CD4-positive, alpha-beta T cell treated with Interleukin-4 for 4 hours (primary cell): ENCODE measurements at places on chromosomes 3 and 15.

DNA sequence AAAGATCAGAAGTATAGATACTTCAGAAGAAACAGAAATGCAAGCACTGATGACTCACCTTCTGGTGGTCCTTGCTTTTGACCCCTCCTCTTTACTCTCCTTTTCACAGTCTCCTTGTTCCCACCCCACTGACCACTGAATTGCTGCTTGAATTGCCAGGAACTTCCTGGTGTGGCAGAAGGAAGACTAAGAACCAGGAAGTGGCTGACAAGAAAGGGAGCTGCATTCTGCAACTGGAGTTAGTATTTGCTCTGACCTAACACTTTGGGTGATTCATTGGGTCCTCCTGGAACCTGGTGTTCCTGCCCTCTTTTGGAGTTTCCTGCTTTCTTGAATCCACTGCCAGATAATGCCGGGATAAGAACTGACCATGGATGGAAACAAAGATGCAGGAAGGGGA is 23.0 kb downstream of the KY start:
- DNase-seq = no peak

DNA sequence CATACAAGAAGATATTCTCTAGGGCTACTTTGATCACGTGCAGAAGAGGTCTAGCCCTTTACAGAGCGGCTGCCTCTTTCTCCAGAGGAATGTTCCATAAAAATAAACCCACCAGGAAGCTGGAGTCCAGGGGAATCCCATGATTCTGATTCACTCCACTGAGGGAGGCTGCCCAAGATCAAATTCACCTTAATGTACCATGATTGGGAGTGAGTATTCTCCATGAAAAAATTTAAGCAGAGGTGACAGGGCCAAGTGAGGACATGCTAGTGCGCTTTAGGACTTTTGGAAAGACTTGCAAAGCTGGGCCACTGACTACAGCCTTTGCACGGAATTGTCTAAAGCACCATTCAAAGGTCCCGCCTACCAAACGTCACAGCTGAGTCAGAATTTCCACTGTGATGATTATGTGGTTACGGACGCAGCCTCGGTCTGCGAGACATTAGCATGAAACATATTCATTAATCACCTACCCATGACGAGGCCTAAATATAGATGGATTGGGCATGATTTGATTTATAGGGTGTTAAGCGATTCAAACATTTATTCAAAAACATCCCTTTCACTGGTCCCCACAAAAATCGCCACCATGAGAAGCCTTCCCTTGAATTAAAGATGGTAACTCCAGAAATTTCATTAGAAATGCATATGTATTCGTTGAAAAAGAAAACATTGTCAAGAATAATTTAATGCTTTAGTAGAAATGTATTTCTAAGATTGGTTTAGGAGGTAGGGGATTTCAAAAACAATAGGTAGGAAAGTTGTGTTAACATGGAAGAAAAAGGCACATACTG is 152.6 kb downstream of the GREM1 start:
- DNase-seq = no peak

- DNase-seq = peak; percentile 17
These were observed 5.1 kb downstream of the PROK2 start for GRCh38 chr3:71779674-71780377.

GRCh38 chr3:55505776-55506175 is 18.7 kb upstream of the WNT5A start:
- DNase-seq = no peak

DNA sequence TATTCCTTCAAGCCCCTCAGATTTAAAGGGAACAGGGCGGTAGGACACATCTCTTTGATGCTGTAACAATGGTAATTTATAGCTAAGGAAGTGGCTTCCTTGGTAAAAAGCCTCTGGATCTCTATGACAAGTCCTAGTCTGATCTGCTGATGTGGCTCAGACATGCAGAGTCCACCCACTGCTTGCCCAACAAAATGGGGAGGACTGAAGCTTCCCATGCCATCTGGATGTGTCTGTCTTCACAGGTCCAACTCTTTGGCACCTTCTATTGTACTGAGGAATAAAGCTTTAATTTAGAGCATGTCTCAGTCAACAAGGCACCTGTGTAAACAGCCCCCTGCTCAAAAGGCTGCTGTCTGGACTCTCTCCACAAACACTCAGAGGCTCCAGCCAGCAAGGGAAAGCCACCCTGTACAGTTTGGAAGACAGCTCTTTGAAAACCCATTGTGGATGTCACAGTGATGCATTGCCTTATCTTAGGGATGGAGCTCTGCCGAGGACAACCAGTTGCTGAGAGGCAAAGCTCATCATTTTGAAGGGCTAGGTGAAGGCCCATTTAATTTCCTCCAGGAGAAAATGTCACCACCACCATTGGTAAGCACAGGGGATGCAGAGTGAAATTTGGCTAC is 348.6 kb upstream of the GRM7 start:
- no peak for DNase-seq

- DNase-seq = no peak
These were observed 23.7 kb downstream of the CEP19 start for GRCh38 chr3:196688349-196688748.

- no peak for DNase-seq
These were observed 520.4 kb upstream of the ALCAM start for GRCh38 chr3:104846270-104846669.

GRCh38 chr3:157531771-157532170 is 28.6 kb upstream of the VEPH1 start:
- no peak for DNase-seq

DNA sequence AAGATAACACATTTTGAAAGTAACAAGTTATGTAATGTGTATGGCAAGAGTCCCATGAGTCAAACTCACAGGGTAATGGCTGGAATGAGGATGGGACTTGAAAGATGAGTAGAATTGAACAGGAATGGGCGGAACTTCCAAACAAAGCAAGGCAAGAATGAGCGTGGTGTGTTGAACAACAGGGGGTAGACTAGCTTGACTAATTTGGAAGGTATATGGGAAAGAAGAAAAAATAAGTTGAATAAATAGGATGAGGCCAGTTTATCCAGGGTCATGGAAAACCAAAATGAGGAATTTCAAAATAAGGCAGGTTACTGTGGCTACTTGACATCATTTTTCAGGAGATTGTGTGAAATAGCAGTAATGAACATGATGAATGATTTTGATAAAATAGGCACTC is 2.5 kb upstream of the DPH6 start:
- no peak for DNase-seq

- DNase-seq = no peak
These were observed 48.2 kb downstream of the RASGRF1 start for GRCh38 chr15:79042213-79042928.

GRCh38 chr15:57221134-57221533 is 155.2 kb upstream of the CGNL1 start:
- DNase-seq = no peak

DNA sequence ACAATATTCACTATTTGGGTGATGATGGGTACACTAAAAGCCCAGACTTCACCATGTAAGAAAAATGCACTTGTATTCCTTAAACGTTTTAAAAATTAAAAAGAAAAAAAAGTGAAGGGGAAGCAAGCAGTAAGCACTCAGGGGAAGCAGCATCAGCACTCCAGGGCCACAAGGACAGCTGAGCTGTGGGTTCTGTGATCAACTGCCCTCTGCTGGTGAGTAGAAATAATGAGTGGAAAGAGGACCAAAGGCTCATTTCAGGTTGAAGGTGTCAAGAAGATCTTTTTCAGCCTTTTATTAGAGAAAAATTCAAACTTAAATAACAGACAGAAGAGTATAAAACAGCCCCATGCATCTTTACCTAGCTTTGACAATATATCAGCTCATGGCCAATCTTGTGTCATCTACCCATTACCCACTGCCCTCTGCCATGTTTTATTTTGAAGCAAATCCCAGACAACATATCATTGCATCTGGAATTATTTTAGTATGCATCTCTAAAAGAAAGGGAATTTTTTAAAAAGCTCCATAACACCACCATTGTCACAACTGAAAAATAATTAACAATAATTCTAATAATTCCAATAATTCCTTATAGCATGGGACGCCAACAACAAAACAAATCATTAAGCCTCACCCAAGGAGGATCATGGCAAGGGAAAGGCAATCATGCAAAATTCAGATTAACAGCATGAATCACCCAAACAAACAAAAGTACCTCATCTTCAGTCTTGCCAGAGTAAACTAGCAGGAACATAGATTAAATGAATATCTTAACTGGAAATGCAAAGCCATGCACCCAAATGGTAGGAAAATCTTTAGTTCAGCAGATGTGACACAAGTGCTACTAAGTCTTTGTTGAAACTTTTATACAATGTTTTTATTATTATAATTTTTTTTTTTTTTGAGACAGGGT is 42.5 kb downstream of the TAMM41 start:
- peak; percentile 60 for DNase-seq

DNA sequence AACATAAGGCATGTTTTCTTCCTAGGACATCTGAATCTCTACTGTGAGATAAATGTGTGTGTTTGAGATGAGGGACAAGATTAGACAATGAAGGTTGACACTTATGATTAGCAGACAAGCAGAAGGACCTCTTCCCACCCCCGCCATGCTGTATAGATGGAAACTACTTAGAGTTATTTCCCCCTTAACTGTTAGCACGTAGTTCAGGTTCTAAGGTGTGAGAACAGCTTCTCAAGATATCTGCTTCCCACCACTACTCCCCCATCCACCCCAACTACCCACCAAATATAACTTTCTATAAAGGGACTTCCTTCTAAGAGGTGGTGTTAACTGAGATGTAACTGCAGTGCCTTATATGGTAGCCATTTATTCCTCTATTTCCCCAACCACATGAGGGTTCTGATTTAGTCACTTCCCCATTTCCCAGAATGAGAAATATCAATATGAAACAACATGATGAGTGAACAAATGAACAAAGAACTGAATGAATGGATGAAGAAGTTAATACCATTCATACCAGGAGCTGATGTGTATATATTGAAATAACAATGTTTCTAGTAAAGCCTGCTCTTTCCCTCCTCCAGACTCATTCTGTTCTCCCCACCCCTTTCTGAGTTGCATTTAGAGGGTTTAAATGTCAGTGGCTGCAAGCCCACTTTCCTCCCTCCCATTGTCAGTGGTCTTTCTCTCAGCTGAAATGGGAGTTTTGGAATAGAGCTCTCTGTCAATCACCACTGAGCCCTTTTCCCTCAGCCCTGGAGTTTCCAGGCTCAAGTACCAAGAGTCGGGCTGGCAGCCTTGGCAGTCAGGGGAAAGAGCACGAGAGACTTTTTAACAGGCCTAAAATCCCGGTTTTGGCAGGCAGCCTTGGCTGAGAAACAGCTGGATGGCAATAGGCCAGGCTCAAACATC is 7.7 kb upstream of the RFTN1 start:
- no peak for DNase-seq

GRCh38 chr3:152961323-152961722 is 126.4 kb downstream of the P2RY1 start:
- no peak for DNase-seq

DNA sequence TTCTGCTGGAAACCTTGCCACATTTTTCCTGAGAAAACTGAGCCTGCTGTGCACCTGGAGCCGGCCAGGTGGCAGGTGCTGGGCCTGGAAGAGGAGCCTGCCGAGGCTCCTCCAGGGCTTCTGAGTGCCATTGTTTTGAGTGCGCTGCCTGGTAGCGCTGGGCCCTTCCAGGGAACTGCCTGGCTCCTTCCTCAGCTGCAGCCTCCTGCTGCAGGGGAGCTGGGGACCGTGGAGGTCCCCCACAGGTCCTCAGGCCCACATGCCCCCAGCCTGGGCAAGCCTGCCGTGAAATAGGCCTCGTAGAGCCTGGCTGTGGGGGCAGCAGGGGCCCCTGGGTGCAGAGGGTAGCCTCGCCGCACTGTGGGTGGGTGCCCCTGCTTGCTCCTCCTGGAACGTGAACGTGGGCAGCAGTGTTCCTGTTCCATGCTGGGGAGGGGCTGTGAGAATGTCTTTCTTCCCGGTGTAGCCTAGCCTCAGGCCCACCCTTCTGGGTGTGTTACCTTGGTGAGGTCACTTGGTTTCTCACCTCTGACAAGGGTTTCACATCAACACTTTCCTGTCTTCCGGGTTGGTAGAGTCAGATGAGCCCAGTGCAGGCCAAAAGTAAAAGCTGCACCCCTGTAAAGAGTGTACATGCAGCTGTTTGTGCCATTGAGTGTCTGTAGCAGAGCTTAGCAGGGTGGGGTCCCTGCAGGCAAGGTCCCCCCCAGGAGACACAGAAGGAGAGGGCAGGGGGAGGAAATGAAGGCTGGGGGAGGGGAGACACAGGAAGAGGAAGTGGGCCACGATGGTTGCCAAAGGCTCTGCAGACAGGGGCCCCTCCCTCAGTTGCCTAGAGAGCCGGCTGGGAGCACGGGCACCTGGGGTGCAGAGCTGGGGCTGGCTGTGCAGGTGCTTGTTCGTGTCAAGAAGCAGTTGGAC is 34.5 kb downstream of the KLF13 start:
- DNase-seq = peak; percentile 90

- DNase-seq = no peak
These were observed 262.8 kb downstream of the RORA start for GRCh38 chr15:60966316-60966715.

GRCh38 chr15:100772892-100773520 is 106.6 kb upstream of the ALDH1A3 start:
- DNase-seq = no peak

DNA sequence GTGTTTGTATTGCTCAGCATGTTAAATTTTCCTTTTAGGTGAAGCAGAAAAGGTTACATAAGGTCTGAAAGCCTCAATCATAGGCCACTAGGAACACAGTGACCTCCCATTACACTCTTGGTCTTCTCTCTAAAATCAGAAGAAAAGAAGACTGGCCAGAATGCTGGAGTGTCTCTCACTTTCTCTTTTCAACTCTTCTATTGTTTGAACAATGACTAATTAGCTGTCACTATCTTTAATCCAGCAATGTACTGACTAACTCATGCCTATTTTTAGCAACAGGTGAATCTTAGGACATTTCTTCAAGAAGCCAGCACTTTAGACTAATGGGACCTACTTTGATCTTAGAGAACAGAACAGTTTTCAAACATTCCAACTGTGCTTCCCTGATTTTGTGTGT is 142.8 kb downstream of the TGFBR2 start:
- DNase-seq = no peak

DNA sequence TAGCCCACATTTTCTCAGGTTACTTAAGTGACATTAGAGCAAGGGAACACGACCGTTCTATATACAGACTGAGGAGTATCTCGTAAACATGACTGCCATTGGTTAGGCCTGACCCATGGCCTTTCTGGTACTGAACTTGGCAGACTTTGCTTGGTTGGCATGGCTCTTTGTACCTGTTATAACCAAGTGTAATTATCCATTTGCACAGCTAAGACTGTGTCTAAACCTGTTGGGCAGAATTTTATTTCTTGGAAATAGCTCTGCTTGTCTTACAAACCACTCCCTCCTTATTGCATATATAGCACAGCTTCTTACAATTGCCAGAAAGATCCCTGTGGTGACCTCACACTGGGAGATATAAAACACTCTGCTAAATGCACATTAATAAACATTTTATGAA is 106.9 kb downstream of the P2RY1 start:
- no peak for DNase-seq

GRCh38 chr15:69145694-69146492 is 14.5 kb upstream of the GLCE start:
- DNase-seq = no peak

DNA sequence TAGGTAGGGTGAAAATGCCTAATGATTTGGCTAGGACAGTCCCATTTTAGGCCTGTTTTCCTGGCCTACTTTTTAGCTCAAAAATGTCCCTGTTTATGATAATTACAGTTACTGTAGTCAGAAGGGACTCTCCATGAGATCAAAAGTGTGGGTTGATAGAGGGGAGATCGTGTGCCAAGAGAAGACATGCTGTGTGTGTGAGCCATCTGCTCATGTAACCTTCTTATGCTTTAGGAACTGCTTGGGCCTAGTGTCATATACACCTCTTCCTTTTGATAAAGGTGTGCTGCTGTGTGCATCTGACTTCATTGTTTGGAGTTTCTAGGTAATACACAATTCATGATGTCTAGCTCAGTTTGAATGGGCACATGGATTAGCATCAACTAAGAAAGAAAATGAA is 786.5 kb downstream of the PDCD6IP start:
- no peak for DNase-seq

- DNase-seq = no peak
These were observed 69.3 kb upstream of the CGNL1 start for GRCh38 chr15:57306944-57307411.
